ENCODE measurements at places on chromosomes 5 and 9.

- no peak for DNase-seq
Observed at GRCh38 chr5:42487077-42487476, 63.8 kb downstream of the GHR start.

DNA sequence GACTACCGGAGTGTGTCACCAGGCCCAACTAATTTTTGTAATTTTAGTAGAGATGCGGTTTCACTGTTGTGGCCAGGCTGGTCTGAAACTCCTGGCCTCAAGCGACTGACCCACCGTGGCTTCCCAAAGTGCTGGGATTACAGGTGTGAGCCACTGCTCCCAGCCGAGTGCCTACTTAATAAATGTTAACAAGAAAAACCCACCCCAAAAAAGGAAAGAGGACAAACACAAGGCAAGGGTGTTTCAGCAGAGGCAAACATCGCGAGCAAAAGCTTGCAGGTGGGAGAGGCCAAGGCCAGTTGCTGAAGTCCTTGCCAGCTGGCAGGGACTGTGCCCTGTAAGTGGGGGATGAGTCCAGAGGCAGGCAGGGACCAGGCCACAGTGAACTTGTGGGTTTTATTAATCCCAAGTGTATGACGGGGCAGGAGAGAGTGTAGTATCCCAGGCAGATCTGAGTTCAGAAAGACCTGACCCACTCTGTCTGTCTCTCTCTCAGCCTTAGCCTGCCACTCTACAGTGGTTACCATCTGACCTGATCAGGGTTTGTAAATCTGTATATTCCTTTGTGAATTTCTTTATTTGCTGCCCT is 6.4 kb upstream of the FPGS start:
- DNase-seq = no peak

DNA sequence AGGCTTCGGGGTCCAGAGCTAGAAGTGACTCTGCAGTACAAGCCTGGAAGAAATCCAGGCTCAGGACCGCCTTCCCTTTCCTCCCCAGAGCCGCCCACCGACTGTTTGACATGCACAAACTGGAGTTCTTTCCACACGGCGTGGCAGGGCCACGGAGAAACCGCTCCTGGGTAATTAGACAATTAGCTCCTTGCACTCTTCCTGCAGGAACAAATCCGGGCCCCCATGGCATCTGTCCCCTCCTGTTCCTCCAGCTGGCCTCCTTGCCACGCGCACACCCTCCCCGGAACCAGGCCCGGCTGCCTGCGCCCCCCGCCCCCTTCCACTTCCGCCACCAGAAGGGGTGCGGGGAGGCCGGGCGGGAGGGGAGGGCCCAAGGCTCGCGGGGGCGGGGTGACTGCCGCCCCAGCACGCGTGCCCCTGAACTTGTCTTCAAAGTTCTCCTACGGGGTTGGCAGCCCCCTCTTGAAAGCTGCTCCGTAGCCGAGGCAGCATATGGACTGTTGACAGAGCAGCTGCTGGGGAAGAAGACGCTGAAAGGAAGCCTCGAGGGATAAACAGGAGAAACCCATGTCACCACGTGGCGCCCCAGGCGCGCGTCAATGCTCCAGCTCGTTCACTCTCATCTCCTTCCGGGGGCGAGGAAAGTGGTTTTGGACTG is 74.3 kb downstream of the SEC61B start:
- peak; percentile 6 for DNase-seq

DNA sequence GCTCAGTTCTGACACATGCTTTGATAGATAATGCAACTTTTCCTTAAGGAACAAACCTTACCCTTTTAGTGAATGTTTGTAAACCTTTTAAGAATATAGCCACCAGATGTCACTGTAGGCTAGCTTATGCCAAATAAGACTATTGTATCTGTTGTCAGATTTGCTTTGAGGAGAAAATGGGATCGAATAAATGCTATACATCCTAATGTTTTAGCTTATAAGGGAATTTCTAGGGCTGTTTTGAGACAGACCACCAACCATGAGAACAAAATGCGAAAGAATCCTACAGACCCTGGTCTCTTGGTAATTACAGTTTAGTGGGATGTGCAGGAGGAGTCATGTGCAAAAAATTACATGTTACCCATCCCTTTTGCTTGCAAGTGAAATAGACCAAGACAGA is 127.6 kb upstream of the NMUR2 start:
- DNase-seq = peak; percentile 74

- DNase-seq = no peak
Observed at GRCh38 chr5:35232124-35232523, 1.8 kb upstream of the PRLR start.

- DNase-seq = no peak
Observed at GRCh38 chr5:131644370-131644769, 9.3 kb upstream of the RAPGEF6 start.

DNA sequence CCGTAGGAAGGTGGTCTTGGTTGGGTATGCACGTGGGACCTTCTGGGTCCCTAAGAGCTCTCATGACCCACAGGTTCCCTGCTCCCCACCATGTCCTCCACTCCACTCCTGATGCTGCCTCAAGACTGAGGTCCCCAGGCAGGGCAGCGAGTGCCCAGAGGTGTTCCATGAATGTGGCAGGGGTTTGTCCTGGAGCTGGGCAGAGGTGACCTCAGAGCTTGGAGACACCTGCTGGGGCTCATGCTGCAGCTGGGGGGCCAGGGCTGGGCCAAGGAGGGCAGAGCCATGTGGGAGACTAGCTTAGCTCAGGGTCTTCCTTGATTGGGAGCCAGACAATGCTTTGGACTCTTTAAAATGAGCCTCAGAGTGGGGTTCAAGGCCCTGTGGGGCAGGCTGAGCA is 74.0 kb upstream of the PITX1 start:
- DNase-seq = no peak

DNA sequence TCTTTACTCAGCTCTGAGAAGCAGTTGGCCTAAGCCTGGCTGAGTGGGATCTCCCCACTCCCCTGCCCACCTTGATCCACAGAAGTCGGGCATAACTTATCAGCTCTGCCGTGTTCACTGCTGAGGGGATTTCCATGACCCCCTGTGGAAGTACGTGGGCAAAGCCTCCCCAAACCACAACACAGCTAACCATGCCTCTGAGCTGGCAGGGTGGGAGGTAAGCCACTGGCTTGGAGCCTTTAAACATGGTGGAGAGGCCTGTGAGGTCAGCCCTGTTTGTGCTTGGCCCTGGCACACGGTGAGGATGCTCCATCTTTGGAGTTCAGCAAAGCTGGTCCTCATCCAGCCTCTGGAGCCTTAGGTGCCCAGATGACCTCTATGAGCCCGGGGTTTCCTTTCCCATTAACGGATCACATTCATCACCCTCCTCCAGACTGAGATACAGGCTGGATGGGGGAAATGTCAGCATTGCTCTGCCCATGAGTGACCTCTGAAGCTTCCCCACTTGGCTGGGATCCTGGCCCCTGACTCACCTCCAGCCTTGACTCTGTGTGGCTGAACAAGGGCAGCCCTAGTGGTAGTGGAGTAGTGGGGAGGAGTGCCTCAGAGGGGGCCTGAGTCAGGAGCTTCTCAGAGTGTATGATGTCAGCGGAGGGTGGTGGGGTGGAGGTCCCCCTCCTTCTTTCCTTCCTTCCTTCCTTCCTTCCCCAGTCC is 6.2 kb downstream of the PDLIM4 start:
- DNase-seq = peak; percentile 69

DNA sequence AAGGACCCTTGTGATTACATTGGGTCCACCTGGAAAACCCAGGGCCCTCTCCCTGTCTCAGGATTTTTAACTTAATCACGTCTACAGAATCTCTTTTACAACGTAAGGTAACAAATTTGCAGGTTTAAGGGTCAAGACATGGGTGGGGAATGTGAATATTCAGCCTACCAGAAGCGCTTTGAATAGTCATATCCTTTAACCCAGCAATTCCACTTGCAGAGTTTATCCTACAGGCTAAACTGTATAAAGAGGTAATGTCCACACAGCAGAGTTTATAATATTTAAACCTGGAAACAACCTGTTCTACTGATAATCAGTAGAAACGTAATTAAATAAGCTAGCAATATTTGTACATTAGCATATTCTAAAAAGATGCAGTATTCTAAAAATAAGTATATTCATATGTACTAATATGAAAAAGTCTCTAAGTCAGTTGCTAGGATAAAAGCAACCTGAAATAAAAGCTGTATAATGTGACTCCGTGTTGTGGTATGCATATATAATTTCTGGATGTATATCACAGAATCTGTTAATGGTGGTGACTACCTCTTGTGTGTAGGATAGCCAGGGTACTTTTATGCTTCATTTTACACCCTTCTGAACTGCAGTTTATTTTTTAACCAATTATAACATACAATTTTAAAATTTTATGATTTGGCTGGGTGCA is 14.1 kb upstream of the NIPAL4 start:
- DNase-seq = no peak

DNA sequence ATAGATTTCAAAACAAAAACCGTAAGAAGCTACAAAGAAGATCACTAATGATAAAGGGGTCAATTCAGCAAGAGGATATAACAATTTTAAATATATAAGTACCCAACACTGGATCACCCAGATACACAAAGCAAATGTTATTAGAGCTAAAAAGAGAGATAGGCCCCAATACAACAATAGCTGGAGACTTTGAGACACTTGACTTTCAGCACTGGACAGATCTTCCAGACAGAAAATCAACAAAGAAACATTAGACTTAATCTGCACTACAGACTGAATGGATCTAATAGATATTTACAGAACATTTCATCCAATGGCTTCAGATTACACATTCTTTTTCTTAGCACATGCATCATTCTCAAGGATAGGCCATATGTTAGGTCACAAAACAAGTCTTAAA is 46.3 kb upstream of the TAF1L start:
- no peak for DNase-seq

- DNase-seq = no peak
Observed at GRCh38 chr5:24162343-24162742, 482.4 kb downstream of the CDH10 start.

DNA sequence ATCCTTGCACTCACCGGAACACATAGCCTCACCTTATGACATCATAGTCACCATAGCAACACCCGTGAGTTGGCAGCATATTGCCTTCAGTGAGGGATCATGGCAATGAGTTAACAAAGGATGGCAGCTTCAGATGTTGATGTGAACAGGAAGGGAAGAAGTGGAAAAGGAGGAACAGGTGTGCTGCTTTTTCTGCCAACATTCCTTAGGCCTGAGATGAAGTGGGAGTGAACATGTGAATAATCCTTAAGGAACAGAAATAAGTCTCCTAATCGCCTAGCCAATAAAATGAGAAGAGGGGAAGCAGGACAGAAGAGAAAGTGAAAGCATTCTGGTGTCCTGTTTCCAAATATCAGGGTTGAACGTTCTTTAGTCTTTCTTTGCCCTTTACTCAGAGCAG is 360.0 kb downstream of the BRINP1 start:
- DNase-seq = no peak

GRCh38 chr5:13034061-13034460 is 910.4 kb downstream of the DNAH5 start:
- DNase-seq = no peak

DNA sequence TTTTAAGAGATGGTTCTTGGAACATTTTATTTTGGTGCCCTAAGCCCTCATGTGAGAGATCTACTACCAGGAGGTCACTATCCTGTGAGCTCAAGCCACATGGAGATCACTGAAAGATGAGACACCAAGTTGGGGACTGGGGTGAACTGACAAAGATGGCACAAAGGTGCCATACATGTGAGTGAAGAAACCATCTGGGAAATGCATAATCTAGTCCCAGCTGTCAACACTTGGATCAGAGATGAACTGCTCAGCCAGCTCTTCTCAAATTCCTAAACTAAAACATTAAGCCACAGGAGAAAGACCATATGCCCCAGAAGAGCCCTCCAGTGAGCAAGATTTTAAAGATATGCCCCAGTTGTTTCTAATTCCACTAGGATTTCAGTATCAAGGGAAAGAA is 22.2 kb upstream of the MYOT start:
- no peak for DNase-seq

DNA sequence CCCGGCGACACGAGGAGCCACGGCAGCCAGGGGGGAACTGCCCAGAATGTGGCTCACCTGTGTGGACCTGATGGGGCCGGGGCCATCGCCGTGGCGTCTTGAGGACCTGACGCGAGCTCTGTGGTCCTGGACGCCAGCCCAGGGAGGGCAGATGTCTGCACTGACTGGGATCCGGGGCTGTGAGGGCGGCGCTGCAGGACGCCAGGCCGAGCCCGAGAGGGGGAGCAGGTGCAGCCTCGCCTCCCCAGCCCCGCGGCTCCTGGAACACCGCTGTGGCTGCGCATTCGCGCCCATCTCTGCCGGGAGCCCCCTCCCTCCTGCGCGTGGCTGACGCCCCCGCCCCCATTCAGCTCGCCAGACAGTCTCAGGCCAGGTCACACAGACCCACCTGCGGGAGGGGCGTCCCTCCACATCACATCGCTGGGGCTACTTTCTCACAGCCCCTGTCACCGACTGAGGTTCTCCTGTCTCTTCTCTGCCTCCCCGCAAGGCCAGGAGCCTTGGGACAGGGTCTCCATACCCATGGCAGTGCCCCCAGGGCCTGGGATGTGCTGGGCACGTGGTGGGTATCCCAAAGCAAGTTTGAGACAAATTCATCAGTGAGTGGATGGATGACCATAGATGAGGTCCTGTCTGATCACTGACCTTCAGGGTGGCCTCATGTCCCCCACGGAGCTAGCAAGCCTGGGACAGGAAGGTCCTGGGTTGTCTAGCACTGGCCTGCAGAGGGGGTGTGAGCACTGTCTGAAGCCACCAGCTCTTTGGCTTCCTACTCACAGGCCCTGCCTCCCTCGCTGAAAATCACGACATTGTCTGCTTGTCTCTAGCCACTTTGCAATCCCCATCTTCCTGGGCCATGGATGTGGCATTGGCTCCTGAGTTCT is 47.3 kb downstream of the RASGEF1C start:
- DNase-seq = no peak

DNA sequence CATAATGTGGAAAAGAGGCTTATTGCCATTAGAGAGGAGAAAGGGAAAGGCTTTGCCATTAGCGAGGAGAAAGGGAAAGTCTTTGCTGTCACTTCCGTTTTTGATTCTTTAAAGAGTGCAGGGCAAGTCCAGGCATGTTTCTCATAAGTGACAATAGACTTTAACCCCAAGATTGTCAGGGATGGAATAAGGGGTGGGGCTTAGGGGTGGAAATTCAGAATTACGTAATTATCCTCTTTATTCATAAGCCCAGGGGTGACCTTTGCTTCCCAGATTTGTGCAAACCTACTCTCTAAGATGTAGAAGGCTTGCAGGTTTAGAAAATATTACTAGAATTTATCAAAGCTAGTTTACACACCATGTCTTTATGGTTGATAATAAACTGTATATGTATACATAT is 2.3 kb upstream of the PLK2 start:
- peak; percentile 48 for DNase-seq

GRCh38 chr9:134385915-134386314 is 59.7 kb downstream of the RXRA start:
- DNase-seq = no peak

DNA sequence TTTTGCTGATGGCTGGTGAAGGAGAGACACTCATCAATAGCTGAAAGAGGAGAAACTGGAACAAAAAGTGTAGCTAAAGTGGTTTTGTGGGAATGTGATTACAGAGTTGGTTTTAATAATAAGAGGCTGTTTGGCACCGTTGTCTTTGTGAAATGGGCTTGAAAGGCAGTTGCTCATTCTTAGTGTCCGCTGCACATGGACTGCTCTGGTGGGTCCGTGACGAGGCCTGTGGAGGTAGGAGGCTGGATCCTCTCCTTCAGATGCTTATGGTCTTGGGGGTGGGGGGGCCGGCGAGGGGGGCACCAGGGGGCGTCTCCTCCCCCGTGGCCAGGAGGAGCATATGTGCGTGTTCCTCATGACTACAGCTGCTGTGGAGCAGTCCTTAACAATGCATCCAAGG is 29.8 kb downstream of the FUBP3 start:
- no peak for DNase-seq

- no peak for DNase-seq
Observed at GRCh38 chr5:116075191-116075831, 9.5 kb upstream of the COMMD10 start.

Measured in fibroblast of pulmonary artery (primary cell).